ENCODE measurements at places on chromosomes 13 and 19. TPM values are rescaled to one million over a fixed set of nuclear protein-coding genes. Genes with fewer than 3 reads are reported as not detected.

- no peak for DNase-seq
These were observed 377 bp downstream of the CA11 start for GRCh38 chr19:48645620-48646000.

DNA sequence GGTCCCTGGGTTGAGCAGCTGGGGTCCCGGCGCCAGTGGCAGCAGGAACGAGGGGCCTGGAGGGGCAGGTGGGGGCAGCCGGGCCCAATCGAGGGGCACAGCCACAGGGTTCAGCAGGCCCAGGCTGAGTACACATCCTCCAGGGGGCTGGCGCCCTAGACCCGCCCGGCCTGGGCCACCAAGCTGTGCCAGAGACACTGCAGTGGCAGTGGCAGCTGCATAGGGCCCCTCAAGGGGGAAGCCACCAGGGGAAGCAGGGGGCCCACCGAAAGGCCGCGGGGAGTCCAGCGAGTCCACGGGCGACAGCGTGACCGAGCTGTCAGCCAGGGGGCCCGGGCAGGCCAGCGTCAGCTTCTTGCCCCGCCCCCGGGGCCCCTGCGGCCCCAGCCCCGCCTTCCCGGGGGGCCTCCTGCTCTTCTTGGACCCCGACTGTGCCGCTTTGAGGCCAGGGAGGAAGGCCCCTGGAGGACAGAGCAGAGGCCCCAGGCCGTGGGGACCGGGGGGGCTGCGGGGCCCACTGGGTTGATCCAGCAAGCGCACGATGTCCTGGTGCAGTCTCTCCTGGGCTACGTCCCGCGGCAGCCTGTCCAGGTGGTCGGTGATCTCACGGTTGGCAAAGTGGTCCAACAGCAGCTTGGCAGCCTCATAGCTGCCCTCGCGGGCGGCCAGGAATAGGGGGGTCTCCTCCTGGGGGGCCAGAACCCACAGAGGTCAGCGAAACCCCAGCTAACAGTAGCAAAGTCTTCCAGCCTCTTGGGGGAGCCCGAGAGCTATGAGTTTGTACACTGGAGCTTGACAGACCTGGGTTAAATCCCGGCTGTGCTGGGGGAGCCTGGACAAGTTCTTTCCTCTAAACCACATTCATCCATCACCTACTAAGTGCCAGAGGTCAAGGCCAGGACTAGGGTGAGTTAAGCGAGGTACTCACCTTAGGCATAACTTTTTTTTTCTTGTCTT is 39.5 kb downstream of the NOTCH3 start:
- no peak for DNase-seq

DNA sequence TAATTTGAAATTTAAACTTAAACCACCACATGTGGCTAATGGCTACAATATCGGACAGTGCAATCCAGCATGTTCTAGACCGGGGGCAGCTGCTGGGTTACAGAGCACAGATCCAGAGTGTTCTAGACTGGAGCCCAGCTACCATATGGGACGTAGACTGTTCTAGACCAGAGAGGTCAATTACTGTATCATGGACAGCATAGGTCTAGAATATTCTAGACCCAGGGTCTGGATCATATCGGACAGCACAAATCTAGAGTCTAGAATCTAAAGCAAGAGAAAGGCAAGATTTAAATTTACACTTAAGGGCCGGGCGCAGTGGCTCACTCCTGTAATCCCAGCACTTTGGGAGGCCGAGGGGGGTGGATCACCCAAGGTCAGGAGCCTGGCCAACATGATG is 37.9 kb downstream of the CELF5 start:
- DNase-seq = no peak

Gene CATSPERD
- not detected for total RNA-seq

Gene CBY2
- not detected for total RNA-seq

Data from mesenteric fat pad (tissue), 1 donor.